ENCODE measurements at places on chromosomes 6 and 20.
A peak's percentile ranks its signal among the peaks of the same experiment; 100 is the strongest.

- no peak for DNase-seq
These were observed 1.4 kb downstream of the AHCY start for GRCh38 chr20:34301587-34302311.

GRCh38 chr6:113859349-113860180 is 2.4 kb downstream of the MARCKS start:
- DNase-seq = peak; percentile 39

- no peak for DNase-seq
These were observed 161.2 kb upstream of the ECI2 start for GRCh38 chr6:4296552-4296951.

DNA sequence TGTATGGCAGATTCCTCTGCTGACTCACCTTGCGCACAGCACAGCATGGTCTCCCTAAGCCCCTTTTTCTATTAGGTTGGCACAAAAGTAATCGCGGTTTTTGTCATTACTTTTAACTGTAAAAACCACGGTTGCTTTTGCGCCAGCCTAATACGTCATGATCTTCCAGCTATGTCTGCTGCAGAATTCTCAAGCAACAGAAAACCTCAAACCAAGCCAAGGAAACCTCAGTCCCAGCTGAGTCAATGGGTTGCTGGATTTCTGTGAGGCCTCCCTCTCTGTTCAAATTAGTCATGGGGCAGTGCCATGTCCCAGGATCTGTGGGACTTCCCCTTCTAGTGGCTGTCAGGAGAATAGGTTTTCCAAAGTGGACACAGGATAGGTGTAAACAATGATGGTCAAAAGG is 15.7 kb upstream of the ENPP1 start:
- no peak for DNase-seq

GRCh38 chr6:105504706-105505105 is 101.8 kb upstream of the PREP start:
- DNase-seq = no peak

DNA sequence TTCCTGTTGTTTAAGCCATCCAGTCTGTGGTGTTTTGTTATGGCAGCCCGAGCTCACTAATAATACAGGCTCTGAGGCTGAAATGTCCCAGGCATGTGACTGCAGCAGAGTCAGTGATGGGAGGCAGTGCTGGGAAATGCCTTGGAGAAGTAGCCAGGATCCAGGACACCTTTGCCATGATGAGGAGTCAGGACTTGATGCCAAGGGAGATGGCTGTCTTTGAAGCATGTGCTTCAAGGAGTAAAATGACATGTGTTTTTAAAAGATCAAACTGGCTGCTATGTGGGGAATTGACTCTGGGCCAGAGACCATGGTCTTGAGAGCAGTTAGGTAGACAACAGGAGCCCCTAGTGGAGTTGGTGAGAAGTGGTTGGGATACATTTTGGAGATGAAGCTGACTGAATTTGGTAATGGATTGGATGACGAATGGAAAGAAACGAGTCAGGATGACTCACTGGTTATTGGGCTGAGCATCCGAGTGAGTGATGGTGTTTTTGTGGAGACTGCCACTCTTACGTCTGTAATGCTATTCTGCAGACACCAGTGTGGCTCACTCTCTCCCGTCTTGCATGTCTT is 322.2 kb downstream of the PLCB1 start:
- no peak for DNase-seq

- no peak for DNase-seq
These were observed 67.1 kb downstream of the GFOD1 start for GRCh38 chr6:13420269-13420668.

GRCh38 chr6:708237-708598 is 15.3 kb upstream of the EXOC2 start:
- no peak for DNase-seq

GRCh38 chr20:1335961-1336698 is 7.2 kb upstream of the SDCBP2 start:
- DNase-seq = no peak

DNA sequence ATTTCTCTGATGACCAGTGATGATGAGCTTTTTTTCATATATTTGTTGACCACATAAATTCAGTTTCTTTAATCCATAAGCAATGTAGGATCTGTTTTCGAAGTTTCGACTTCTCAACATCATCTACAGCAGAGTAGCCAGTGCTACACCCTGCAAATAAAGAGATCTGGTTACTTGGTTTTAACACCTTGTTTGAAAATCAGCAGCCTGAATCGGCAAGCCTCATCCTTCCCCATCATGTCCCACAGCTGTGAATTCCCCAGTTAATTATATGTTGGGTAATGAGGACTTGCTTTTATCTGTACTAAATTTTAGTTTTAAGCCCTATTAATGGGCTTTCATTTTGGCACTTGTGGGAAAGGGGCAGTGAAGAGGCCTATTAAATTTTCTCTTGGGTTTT is 80.6 kb downstream of the BMP2 start:
- DNase-seq = no peak

GRCh38 chr6:145962581-145962980 is 1.6 kb downstream of the SHPRH start:
- no peak for DNase-seq

GRCh38 chr20:61739086-61739831 is 326.4 kb downstream of the TAF4 start:
- no peak for DNase-seq

GRCh38 chr20:17357238-17357637 is 130.4 kb downstream of the PCSK2 start:
- DNase-seq = no peak

- DNase-seq = peak; percentile 57
These were observed 30.2 kb upstream of the SGK1 start for GRCh38 chr6:134347885-134348805.

DNA sequence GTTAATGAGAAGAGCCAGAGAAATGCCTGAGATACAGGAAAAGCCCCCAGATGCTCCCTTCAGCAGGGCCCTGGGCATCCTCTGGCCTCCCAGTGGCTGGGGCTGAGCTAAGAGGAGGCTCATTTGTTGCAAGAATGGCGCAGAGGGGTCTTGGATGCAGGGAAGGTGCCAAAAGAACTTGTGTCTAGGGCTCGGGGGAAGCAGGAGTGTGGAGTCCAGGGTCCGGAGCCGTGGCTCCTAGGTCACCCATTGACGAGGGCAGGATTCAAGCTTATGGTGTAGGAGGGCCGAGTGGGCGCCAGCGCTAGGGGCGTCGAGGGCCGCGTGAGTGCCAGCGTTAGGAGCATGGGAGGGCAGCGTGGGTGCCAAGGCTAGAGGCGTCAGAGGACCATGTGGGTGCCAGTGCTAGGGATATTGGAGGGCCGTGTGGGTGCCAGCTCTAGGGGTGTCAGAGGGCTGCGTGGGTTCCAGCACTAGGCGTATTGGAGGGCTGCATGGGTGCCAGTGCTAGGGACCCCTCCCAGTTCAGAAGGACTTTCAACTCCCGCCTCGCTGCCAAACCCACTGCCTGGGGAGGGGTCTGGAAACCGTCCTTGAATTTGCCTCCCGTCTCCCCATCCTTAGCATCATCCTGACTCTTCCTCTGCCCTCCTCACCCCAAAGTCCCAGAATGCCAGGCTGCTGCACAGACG is 250.5 kb upstream of the AFDN start:
- no peak for DNase-seq
